ENCODE measurements at places on chromosomes 7 and 10.

- no peak for DNase-seq
Observed at GRCh38 chr7:96624954-96625353, 84.7 kb downstream of the SEM1 start.

DNA sequence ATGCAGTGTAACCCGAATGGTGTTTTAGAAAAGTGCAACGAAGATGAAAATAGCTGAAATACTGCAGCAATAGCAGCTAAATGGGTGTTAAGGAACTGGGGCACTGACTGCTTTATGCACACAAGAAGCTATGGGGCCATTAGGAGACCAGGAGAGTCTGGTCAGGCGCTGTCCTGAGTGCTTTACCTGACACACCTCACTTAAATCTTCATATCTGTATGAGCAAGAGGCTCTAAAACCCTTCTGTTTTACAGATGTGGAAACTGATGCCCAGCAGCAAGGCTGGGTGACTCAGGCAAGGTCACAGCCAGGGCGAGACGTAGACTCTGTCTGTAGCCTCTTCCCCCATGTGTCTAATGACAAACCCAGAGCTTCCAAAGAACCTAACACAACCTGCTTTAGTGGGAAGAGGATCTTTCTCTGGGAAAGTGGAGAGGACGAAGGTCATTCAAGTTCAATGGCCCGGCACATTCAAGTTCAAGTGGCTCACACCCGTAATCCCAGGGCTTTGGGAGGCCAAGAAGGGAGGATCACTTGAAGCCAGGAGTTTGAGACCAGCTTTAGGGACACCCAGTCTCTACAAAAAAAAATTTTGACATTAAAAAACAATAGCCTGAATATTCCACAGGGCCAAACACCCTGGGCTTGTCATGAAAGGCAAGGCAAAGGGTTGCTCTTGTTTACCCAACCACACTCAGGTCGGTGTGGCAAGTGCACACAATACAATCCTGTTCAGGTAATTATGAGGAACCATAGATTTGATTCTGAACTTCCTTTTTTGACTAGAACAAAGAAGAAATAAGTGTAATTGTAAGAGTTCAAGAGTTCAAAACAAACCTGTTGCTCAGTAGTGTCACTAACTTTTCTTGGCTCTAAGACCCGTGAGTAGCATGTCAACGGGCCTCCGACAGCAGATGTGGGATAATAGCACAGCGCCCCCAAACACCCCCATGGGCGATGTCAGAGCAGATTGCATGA lies 53.7 kb upstream of the KLF6 start:
- DNase-seq: no peak

DNA sequence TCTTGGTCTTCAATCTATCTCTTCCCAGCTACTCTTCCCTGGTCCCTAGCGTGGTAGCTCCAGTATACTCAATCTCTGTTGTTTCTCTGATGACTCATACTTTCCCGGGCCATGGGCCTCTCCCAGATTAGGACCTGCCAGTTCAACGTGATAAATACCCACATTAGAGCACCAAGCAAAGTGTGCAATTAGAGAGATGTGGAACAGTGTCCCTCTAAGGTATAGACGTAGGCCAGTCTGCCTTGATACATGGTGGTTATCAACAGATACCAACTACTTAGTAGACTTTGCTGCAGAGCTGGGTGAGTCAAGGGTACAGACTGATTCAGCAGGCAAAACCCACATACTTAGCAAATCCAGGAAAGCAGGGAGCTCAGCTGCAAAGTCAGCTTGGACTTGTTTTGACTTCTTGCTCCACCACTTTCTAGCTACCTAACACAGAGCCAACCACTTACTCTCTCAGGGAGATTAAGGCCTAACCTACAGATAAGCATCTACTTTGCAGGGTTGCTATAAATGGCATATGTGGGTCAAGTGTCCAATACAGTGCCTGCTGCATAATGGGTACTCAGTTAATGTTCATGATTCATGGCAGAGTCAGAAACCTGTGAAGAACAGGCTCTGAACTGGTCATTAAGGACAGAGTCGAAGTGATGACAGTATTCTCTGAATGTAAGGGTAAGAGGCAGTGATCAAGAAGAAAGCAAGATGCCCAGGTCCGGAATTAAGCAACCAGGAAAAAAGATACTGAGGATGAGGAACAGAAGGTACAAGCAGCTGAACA lies 176.1 kb downstream of the CHN2 start:
- peak; percentile 27 for DNase-seq

- DNase-seq: no peak
Observed at GRCh38 chr7:99004216-99004615, 125.9 kb downstream of the TRRAP start.

DNA sequence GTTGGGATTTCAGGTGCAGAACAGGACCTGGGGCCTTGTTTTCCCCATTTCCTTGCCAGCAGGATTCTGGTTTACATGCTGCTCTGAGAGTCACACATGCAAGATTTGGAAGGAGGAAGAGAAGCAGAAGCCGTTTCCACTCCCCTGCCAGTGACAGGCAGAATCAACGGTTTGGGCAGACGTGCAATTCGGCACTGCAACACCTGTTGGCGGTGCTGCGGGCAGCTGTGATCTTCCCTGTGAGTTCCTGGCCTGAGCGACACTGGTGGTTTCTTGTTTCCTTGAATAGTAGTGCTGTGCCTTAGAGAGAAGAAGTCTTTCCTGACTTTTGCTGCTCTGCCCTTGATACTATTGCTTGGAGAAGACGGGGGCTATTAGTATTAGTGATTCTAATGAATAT lies 1126.2 kb downstream of the TYW1 start:
- DNase-seq: no peak

GRCh38 chr7:69864274-69864673 lies 266.0 kb downstream of the AUTS2 start:
- no peak for DNase-seq

Measured in fibroblast of skin of back (primary cell).